Motor neuron (in vitro differentiated cells): ENCODE measurements at places on chromosomes 16 and 17.

DNA sequence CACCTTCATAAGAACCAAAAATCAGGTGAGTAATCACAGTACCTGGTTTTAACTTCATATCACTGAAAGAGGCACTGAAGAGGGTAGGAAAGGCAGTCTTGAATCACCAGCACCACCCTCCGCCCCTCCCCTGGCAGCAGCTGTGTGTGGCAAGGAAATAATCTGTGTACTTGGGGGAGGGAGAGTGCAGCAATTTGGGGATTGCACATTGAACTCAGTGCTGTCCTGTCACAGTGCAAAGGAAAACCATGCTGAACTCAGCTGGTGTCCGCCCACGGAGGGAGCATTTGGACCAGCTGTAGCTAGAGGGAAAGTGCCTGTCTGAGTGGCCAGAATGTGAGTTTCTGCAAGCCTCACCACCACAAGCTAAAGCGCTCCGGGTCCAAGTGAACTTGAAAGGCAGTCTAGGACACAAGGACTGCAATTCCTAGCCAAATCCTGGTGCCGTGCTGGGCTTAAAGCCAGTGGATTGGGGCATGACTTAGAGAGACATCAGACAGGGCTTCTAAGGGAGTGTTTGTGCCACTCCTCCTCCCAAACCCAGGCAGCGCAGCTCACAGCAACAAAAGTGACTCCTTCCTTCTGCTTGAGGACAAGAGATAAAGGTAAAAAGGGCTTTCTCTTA lies 39.7 kb upstream of the ALDH3A1 start:
- ATAC-seq: no peak

- ATAC-seq: no peak
Observed at GRCh38 chr16:89710709-89711564, 9.4 kb upstream of the SPATA2L start.

GRCh38 chr16:83723901-83724300 lies 83.9 kb upstream of the HSBP1 start:
- no peak for ATAC-seq

DNA sequence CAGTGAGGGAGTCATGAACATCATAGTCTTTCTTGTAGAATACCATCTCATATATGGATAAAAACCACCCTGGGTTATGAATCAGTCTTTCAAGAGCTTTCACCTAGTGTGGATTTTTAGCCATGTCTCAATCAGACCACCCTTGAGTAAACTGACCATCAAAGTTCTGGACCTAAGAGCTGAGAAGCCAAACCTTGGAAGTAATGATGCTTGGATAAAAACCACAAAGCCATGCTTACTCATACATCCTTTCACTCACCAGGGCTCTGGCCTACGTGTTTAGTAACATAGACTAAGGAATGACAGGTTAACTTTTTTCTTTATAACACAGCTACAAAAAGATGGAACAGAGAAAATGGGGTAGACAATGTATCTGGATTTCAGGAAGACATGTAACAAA lies 167.2 kb downstream of the STX8 start:
- ATAC-seq: no peak

GRCh38 chr17:7119314-7119713 lies 4.7 kb upstream of the ASGR2 start:
- no peak for ATAC-seq

DNA sequence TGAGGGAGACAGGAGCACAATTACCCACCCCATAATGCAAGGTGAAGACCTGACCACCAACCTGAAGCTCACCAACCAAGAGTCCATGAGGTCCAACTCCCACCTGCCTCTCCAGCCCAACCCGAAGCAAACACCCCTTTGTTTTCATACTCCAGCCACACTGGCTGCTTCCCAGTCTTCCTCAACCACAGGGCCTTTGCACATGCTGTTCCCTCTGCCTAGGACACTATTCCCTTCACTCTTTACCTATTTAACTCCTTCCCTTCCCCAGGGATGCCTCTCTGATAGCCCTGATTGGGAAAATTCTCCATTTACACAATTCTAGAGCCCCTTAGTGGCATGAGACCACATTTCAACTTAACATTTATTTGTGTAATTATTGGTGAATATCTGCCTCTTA lies 86.0 kb downstream of the VAT1L start:
- ATAC-seq: no peak

- no peak for ATAC-seq
Observed at GRCh38 chr16:56841659-56842058, 23.3 kb upstream of the SLC12A3 start.

DNA sequence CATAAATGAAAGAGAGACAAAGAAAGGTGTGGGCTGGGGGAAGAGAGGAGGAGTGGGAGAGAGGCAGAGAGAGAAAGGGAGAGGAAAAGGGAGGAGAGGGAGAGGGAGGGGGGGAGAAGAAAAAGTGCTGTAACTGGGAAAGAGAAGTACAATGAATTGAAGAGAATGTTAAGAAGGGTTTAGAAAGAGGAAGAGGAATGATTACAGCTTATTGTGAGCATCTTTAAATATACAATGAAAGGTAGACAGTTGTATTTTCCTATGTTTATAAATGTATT lies 229.1 kb upstream of the PMFBP1 start:
- no peak for ATAC-seq

DNA sequence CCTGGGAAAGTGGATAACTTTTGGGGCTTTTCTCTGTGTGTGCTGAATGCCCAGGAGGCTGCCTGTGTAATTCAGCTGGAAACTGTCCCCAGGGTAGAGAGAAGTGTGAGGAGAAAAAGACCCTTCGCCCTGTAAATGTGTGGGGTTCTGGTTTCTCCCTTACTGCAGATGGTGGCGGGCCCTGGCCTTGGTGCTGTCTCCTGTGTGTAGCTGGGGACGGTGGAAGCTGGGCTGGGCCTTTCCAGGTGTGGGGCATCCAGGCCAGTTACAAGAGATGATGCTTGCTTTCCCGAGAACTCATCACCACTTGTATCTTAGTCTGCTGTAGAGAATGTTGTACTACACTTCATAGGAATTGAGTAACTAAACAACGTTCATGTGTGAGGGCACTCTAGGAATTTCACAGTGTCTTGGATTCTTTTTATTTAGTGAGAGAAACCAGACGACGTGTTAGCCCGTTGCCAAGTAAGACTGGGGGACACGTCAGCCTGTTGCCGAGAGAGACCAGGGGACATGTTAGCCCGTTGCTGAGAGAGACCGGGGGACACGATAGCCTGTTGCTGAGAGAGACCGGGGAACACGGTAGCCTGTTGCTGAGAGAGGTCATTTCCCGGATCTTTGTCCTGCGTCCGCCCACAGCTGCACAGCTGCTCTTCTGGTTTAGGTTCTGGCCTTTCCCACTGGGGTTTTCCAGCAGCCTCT lies 43.1 kb downstream of the TBCD start:
- no peak for ATAC-seq

GRCh38 chr16:22188595-22189442 lies 17.3 kb upstream of the EEF2K start:
- ATAC-seq: no peak

GRCh38 chr17:48308581-48308980 lies 121.4 kb downstream of the SKAP1 start:
- ATAC-seq: no peak

DNA sequence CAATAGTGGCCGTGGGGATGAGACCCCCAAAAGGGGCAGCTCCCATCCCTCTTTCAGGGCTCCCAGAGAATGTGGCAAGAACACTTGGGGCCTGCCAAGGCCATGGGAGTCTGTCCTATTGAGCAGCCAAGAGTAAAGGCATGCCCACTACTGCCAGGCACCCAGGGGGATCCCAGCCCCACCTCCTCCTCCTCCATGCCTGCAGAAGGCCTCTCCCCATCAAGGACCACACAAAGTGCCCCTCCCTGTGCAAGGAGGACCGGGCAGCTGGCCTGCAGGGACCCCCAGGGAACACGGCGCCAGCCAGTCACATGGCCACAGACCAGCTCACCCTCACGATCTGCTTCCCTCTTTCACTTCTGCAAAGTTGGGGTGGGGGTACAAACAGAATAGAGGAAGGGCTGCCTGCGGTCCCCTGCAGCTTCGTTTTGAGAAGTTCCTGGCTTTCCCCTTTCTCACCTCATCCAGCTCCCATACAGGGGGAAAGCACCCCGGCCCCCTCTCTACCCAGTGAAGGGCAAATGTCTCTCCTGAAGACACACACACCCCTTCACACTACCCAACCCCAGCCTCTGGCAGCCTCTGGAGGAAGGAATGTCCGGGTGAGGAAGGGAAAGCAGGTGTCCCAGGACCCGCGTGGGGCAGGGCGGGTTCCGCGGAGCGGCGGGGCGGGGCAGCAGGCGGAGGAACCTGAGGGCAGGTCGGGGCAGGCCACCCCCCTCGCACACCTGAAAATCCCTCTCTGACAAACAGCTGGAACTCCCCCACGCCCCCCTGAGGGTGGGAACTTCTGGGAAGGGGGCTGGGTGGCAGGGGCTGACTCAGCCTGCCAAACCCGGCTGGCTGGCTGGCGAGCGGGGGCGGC lies 2.0 kb downstream of the PPP1R9B start:
- peak; percentile 14 for ATAC-seq

DNA sequence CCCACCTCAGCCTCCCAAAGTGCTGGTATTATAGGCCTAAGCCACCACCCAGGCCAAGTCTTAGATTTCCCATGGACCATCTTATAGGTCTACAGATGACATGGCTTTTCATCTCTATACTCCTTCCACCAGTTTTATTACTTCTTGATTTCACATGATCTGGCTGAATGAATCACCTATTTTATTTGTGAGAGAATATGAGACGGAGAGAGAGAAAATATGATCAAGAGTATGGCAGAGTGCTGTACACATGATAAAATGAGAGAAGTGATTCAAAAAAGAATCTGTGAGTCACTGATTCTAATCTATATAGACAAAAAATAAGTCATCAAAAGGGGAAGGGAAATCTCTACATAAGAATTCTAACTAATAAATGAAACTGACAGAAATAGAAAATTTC lies 13.7 kb downstream of the ACSM1 start:
- no peak for ATAC-seq

GRCh38 chr17:1645207-1646171 lies at the start of gene SCARF1:
Gene SCARF1 (minus strand): TSS chr17:1645732. CDS start chr17:1645697, 35 bp downstream.
- ATAC-seq: no peak

- ATAC-seq: no peak
Observed at GRCh38 chr16:19749571-19750080, 31.6 kb downstream of the IQCK start.

DNA sequence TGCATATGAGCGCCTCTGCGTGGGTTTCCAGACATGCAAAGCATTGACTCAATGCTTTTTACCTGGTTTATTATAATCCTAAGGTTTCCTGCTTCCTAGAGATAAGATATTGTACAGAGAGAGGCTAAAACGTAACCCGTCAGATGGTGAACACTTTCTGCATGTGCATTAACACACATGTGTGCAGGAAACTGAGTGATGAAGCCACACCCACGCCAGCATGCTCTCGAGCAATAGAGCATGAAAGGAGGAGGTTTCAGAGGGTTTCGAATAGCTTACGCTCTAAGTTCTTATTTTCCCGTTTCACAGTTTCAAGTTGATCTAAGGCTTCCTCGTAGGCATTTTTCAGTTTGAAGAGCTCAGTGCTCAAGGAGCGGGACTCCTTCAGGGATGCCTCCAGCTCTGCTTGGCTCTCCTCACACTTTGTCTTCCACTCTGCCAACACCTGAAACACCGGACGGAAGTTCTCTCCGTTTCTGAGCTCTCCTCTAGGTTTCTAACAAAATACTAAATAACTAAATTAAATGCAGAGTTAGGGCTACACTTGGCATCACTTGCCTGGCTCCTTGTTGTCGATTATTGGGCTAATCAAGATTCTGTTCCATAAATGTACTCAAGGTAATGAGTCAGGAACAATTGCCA lies 23.2 kb downstream of the MYH3 start:
- no peak for ATAC-seq

GRCh38 chr17:27236717-27237315 lies 57.1 kb upstream of the WSB1 start:
- ATAC-seq: peak; percentile 71

GRCh38 chr17:56599088-56599487 lies 5.6 kb downstream of the NOG start:
- no peak for ATAC-seq

DNA sequence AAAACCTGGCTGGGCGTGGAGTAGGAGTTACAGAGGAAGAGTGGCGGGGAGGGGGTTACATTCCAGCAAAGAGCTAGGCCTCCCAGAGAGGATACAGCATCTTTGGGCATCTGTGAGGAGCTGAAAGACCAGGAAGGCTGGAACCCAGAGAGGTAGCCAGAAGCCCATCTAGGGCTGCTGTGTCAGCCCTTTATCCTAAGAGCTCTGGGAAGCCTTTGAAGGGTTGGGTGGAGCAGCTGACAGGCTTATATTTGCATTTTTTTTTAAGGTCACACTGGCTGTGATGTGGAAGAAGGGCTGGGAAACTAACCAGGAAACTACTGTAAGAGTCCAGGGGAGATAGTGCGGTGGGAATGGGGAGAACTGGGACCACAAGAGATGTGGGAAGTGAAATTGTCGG lies 6.8 kb upstream of the CNOT1 start:
- peak; percentile 71 for ATAC-seq
